ENCODE measurements at places on chromosomes 13 and 19.

DNA sequence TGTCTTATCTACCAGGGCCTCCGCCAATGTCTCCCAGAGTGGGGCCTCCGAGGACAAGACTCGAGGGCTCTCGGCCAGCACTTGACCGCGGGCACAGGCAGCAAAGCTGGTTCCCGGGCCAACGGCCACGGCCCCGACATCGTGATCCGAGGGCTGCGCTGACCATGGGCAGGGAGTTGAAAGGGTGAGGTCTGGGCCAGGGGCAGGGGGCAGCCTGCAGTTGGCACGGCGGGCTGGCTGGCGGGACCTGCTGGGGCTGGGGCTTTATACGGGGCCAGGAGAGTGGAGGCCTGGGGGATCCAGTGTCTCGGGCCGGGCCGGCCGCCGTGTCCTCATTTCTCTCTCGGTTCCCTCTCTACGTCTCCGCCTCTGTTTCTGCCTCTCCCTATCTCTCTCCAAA, 9.8 kb upstream of the LINGO3 start:
- no peak for DNase-seq

GRCh38 chr13:112726016-112726767, 36.4 kb downstream of the ATP11A start:
- DNase-seq, result no peak

- no peak for DNase-seq
These were observed 3.3 kb upstream of the KLK11 start for GRCh38 chr19:51029718-51030117.

DNA sequence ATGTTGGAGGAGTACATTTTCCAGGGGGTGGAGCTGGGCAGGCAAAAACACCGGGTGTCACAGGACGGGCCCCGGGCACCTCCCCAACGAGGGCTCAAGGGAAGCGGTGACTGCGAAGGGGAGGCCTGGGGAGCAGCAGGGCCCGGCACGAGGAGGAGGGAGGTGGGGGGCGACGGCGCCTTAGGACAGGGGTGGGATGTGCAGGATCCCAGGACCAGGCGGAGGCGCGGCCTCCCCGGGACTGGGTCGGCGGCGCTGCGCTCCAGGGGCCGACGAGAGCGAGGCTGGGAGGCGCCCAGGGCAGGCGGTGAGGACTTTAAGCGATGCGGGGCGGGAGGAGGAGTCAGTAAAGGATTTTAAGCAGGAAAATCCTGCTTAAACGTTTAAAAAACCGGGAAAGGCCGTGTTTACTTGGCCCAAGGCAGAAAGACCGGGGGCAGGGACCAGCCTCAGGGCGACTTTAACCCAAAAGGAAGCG, 427 bp downstream of the ZNF160 start:
- peak; percentile 16 for DNase-seq

- no peak for DNase-seq
These were observed 30.0 kb downstream of the CSNK1G2 start for GRCh38 chr19:1970806-1971502.

GRCh38 chr13:46170687-46171086, 11.3 kb downstream of the LCP1 start:
- DNase-seq, result no peak
